ENCODE measurements at places on chromosomes 4 and X.

DNA sequence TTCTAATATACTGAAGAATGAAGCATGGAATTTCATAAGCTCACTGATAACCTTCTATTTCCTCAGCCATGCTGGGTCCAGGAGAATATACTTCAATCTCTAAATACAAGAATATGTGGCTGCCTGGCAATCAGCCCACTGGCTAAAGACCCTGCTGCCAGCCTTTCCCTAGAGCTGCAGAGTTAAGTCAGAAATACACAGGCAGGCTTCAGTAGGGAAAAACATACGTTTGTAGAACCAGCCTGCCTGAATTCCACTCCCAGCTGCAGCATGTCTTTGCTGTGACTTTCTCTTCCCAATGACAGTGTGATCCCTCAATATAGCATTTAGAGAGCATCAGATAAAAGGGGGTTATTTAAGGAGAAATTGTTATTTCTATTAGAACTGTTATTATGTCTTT is 289.1 kb downstream of the PCDH19 start:
- no peak for DNase-seq

DNA sequence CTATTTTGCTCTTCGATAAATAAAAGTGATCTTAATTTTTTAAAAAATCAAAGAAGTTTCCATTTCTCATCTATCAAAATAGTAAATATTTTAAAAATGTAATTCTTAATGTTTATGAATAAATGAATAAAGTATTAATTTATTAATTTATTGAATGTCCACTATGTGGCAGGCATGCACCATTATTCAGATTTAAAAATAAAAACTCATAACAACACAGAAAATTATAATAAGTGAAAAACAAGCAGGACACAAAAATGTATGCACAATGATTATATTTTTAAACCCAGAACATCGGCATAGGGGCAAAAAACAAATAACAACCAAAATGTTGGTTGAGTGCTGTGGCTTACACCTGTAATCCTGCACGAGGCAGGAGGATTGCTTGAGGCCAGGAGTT is 5.3 kb upstream of the PYURF start:
- no peak for DNase-seq

- DNase-seq, result peak; percentile 60
Observed at GRCh38 chr4:56215901-56216300, 171.4 kb downstream of the AASDH start.

GRCh38 chr4:106422766-106423165 is 54.2 kb upstream of the GIMD1 start:
- no peak for DNase-seq

GRCh38 chr4:184344435-184344834 is 126.8 kb upstream of the ENPP6 start:
- DNase-seq, result no peak

- DNase-seq, result no peak
Observed at GRCh38 chr4:186840222-186840701, 116.6 kb upstream of the FAT1 start.

DNA sequence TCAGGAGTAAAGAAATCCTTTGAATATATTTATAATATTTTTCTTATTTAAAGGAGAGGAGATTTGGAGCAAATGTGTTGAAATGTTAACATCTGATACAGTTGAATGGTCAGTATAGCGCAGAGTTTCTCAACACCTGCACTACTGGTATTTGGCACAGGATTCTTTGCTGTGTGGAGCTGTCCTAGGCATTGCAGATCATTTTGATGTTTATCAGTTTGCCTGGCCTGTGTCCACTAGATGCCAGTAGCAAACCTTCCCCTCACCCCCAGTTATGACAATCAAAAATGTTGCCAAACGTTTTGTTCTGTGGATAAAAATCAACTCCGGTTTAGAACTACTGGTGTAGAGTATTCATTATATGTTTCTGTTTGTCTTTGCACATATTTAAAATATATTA is 765.3 kb upstream of the SLIT2 start:
- no peak for DNase-seq

GRCh38 chr4:38120772-38121171 is 160.6 kb downstream of the PTTG2 start:
- no peak for DNase-seq

DNA sequence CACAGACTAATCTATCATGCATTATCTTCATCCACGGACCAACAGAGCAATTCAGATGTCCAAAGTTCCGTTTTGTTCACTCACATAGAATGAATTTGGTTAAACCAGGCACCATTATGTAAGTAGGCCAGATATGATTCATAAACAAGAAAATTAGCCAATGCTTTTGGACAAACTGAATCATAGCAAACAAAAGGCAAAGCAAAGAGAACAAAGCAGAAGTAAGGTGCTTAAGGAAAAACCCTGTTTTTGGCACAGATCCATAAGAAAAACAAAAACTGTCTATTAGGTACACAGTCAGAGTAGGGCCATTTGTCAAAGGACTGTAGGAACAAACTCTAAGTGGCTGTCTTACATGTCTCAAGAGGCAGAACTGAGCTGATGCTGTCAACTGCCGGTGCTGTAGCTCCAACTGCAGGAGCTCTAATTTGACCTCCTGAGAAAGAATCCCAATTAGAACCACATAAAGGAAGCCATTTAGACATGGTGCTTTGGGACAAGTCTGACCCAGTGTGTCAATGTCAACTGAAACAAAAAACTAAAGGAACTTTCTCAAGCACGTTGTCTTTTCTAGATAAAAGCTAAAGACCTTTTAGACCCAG is 146.7 kb downstream of the COL25A1 start:
- no peak for DNase-seq

GRCh38 chr4:168441412-168441811 is 38.9 kb downstream of the DDX60L start:
- peak; percentile 29 for DNase-seq

DNA sequence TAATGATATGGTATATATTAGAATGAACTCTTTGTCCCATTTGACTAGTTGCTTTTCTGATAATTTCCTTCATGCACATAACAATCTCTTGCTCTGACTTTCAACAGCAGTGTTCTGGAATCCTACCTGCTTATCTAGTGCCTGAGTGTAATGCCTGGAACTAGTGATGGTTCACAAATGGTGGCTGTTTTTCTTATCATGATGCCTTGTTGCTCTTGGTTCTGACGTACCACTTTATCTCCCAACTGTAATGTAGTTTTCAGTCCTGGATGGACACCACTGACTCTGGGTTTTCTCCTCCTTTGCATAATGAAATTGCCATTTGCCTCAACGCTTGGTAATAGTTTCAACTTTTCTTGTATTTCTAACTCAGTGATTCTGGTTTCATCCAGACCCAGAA is 25.5 kb upstream of the LUZP4 start:
- DNase-seq, result no peak

GRCh38 chr4:74235135-74235534 is 73.1 kb upstream of the EPGN start:
- no peak for DNase-seq

DNA sequence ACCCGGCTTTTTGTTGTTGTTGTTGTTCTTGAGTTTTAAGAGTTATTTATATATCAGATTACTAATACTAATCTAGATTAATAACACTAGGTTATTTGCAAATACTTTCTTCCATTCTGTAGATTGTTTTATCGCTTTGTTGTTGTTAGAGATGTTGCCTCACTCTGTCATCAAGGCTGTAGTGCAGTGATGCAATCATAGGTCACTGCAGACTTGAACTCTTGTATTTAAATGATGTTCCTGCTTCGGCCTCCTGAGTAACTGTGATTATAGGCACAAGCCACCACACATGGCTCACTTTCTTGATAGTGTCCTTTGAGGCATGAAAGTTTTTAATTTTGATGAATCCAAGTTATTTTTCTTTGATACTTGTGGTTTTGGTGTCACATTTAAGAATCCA is 129.0 kb downstream of the VSIG4 start:
- no peak for DNase-seq

GRCh38 chrX:17432158-17432557 is 57.2 kb downstream of the NHS start:
- no peak for DNase-seq

DNA sequence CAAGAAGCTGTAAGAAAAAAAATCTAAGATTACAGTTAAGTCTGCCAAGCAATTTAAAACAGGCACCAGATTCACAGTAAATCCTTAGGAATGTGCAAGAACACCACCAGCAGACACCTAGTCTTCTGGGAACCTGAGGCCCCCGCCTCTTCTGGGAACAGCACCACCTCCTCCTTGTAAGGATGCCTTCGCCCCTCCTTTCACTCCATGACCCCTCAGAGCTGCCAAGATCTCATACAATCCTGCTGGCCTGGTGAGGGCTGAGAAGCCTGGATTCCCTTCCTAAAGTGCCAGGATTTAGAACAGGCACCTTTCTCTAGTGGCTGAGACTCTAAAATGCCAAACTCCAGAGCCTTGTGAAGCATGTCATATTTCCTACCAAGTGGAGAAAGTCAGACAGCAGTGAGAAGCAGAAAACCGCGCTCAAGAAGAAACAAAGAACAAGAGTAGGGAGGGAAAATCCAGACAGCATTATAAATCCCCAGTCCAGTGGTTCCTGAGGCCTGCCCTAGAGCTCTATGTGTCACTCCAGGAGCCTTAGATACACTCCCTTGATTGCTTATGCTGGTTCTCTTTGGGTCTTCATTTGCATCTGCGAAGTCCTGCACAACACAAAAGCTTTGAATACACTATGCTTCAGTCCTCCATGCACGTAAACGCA is 166.4 kb downstream of the TSPAN5 start:
- DNase-seq, result no peak

- no peak for DNase-seq
Observed at GRCh38 chr4:139861471-139861870, 195.9 kb downstream of the MGST2 start.

DNA sequence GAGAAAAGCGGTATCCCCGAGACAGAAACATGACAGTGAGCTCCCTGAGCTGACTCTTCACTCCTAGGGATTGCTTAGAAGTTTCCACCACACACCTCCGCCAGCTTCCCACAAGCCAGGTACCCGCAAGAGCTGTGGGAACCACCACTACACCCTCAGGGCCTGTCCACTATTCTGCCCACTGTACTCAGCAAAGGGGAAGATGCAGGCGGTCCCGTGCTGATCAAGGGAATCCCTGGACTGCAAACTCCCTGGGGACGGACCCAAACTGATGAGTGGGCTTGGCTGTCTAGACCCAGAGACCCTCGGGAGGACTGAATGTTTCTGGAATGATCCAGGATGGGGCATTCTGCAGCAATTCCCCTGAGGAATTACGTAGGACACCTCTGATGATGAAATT is 30.2 kb downstream of the REELD1 start:
- no peak for DNase-seq

GRCh38 chrX:68443155-68443868 is 10.0 kb upstream of the OPHN1 start:
- DNase-seq, result no peak

GRCh38 chr4:8709050-8709728 is 116.6 kb downstream of the CPZ start:
- DNase-seq, result no peak

- DNase-seq, result no peak
Observed at GRCh38 chr4:171920901-171921300, 107.7 kb downstream of the GALNTL6 start.

DNA sequence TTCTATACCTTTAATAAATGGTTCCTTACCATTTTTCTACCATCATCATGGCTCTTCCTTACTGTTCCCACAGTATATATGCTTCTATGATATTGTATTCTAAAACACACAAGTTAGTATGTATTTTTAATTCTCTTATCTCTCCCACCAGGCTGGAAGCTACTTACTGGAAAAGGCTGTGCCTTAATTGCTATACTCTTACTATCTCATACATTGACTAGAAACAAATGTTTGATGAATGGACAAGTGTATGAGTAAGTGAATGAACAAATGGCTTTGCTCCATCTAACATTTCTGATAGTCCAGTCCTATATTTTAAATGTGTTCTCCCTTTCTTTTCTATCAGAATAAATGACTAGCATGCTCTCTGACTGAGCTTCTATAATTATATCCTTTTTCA is 320.8 kb upstream of the RASGEF1B start:
- no peak for DNase-seq

DNA sequence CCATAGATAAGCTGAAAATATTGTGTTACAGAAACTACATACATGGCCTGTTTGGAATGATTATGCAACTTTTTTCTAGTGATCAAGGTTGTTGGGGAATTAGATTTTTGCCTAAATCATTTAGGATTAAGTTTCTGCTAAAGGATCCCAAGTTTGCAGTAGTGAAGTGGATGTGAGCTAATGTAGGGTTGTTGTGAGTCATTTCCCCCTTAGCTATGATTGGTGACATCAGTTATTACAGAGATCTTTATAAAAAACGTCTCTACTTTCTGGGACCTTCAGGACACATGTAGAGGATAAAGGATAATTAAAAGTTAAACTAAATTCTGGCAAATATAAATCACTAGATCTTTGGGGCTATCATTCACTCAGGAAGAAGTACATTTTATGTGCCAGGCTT is 133.3 kb downstream of the GATB start:
- peak; percentile 13 for DNase-seq

GRCh38 chr4:4499438-4500123 is 42.3 kb downstream of the STX18 start:
- no peak for DNase-seq

- DNase-seq, result no peak
Observed at GRCh38 chr4:145090380-145090779, 7.6 kb downstream of the ANAPC10 start.

- DNase-seq, result no peak
Observed at GRCh38 chrX:129510331-129510730, 13.0 kb downstream of the SMARCA1 start.

- DNase-seq, result no peak
Observed at GRCh38 chr4:90121676-90122354, 5.4 kb upstream of the CCSER1 start.

DNA sequence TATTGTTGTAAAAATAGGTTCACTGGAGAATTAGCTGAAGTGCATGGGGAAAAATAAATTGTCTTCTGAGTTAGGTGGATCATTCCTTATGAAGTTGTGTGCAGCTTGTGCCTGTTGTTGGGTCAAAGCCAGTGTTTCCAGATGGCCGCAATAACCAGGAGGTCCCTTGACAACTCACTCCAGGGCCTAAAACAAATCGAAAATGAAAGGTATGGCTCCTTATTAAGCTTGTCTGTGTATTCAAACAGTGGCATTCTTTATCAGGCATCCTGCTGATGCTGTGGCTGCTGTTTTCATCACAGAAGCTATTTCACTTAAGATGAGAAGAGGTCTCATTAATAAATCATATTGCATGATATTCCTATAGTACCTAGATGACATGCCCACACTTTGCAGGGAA is 80.2 kb downstream of the GRIA2 start:
- no peak for DNase-seq

DNA sequence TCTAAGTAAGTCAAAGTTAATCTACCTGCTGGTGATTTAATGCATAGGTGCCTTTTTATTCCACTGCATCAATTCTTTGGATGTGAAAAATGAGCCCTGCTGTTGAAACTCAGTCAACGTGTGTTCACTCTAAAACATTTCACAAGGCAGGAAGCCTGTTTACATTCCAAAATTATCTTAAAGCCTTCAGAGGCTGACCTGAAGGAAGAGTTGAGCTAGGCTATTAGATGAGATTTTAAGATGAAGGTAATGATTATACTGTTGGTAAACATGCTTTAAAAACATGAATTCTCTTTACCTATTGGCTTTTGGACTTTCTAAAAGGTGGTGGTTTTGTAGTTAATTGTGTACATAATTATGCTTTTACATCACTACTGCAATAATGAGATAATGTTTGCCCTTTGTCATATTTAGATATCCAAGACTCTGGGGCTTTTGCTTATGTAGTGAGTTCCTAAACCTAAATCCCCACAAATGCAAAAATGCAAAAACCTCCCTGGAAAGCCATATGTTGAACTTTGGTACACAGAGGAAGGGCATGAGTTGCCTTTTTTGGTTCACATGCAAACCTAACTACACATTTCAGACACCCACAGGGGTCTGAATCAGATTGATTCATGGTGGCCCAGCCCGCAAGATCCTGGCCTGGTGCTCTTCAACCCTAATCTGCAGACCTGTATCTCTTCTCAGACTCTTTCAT is 92.3 kb downstream of the KLHL8 start:
- no peak for DNase-seq
